ENCODE measurements at places on chromosomes 11 and 22.

DNA sequence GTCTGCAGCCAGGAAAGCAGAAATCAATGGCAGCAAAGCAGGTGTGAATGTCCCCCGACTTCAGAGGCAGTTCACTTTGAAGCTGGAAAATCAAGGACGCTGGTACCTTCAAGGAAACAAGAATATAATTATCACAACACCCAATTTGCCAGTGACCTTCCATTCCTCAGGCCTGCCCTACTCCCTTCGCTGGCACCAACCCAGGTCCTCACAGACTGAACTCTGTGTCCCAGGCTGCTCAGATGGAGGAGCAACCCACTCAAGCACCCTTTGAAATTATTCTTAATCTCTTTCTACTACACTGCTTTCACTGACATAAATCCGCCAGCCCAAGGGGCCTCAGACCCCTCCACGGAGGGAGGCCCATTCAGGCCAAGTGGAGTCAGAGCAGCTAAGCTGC lies 64.7 kb upstream of the WT1 start:
- DNase-seq, result no peak

DNA sequence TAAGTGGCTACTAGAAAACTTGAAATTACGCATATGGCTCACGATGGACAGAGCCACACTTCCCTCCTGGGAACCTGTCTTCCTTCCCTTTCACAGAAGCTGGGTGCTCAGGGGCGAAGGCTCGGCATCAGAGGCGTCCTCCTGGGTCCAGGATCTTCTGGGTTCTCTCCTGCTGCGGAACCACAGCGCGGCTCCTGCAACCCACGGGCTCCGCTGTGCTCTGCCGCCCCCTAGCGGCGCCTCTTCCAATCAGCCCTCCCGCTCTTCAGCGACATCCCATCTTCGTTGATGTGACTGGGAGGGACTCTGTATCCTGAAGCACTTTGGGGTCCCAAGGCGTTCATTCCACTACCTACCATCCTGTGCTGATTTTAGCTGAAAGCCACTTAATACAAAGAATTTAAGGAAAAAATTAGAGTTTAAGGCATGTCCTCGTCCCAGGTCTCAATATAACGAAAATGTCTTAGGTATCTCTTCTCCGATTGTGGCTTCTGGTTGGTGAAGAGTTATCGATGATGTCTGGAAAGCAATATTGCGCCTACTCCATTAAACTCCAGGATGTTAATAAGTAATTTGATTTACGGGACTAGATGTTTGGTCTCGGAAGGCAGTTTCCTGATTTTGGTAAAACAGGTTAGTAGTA lies 14.8 kb upstream of the RPS3 start:
- peak; percentile 70 for DNase-seq

DNA sequence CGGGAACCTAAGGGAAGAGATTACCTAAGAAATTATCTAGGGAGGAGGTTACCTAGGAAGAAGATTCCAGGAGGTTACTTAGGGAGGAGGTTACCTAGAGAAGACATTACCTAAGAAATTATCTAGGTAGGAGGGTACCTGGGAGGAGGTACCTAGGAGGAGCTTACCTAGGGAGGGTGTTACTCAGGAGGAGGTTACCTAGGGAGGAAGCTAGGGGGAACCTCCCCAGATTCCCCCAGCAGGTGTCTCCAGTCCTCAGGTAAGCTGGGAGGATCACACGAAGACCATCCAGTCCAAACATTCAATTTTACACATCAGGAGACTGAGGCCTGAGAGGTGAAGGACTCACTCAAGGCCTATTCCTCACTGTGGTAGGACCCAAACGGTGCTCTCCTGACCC lies 482.8 kb downstream of the TBC1D22A start:
- DNase-seq, result no peak

GRCh38 chr11:37298173-37298572 lies 700.1 kb upstream of the RAG2 start:
- no peak for DNase-seq

GRCh38 chr11:1203505-1204271 lies 19.2 kb upstream of the MUC5B start:
- DNase-seq, result no peak

DNA sequence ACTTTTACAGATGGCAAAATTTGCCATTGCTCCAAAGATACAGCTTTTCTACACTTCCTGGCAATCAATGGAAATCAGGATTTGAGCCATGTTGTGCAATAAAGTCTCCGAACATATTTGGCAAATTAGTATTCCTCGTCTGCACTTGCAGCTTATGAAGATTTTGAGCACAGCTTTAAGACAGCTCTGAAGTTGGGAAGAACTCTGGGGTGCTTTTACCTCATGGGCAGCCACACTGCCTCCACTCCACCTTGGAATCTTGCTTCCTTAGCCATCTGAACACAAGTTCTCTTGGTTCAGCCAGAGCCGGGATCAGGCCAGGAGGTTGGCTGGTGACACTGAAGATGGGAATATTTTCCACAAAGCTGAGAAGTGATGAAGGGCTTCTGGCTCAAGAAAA lies 191.2 kb downstream of the CWF19L2 start:
- no peak for DNase-seq
